ENCODE measurements at places on chromosomes 2 and 18.

DNA sequence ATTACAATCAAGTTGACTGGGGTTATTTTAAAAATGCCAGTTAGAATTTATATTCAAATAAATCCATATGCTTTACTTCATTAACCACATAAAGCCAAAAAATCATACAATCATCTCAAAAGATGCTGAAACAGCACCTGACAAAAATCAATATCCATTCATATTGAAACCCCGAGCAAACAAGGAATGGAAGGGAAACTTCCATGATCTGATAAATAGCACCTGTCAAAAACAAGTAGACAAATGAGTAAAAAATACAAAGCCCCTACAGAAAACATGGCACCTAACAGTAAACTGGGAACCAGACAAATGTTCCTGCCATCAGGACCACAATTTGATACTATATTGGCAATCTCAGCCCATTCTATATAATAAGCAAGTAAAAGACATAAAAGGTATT is 227.5 kb downstream of the HDAC4 start:
- DNase-seq = no peak

GRCh38 chr2:105725388-105725787 is 19.3 kb upstream of the NCK2 start:
- no peak for DNase-seq

- DNase-seq = no peak
Measured at GRCh38 chr18:11577271-11578112, 31.9 kb upstream of the SLC35G4 start.

- no peak for DNase-seq
Measured at GRCh38 chr2:72931280-72931910, 14.1 kb downstream of the EMX1 start.

- DNase-seq = no peak
Measured at GRCh38 chr2:147660680-147661079, 184.1 kb upstream of the ACVR2A start.

Measured in stimulated activated CD4-positive, alpha-beta T cell treated with anti-CD3 and anti-CD28 coated beads, Interleukin-12 subunit alpha, Interleukin-12 subunit beta, amount 100 ng/mL, for 24 hours (primary cell).